Stimulated activated CD8-positive, alpha-beta memory T cell treated with anti-CD3 and anti-CD28 coated beads, Interleukin-7, amount 100 ng/mL, for 1 hour (primary cell): ENCODE measurements at places on chromosomes 12 and 14.

DNA sequence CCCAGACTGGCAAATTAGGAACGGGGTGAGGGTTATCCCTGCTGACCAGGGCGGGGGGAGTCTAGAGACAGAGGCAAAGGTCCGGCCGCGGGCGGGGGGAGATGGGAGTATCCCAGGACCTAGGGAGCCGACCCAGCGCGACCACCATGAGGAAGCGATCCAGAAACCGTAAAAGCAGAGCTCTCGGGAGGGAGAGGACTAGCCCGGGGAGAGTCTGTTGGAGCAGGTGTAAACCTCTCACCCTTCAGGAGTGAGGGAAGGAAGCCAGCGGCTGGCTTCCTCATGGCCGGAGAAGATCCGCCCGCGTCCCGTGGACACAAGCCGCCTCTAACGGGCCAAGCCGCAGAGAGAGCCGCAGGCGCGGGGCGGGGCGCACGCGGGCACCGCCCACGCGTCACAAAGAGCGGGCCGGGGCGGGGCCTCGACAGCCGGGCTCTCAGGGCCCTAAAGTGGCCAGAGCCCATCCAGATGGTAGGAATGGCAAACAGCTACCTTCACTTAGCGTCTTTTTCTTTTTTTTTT is at the start of gene ACRBP:
ACRBP (minus strand) TSS at position 350 of the 522 bp plus-strand sequence; CDS start at position 284, 66 bp downstream.
- DNase-seq, result no peak

GRCh38 chr14:56995010-56995409 is 184.7 kb upstream of the OTX2 start:
- DNase-seq, result no peak

DNA sequence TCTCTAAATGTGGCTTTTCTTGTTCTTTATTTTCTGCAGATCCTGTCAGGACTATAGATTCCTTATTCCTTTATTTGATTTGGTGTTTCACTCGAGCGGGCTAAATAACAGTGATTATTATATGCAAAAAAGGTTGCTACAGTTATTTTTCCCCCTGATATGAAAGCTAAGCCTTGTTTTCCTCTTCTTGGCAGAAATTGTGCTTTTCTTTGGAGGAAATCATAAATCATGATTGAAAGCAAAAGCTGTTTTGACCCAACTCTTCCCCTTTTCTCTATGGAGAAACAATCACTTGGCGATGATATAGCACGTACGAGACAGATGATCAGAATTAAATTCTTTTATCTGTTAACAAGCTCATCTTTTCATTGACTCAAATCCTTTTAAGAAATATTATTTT is 31.4 kb downstream of the PPFIBP1 start:
- no peak for DNase-seq

DNA sequence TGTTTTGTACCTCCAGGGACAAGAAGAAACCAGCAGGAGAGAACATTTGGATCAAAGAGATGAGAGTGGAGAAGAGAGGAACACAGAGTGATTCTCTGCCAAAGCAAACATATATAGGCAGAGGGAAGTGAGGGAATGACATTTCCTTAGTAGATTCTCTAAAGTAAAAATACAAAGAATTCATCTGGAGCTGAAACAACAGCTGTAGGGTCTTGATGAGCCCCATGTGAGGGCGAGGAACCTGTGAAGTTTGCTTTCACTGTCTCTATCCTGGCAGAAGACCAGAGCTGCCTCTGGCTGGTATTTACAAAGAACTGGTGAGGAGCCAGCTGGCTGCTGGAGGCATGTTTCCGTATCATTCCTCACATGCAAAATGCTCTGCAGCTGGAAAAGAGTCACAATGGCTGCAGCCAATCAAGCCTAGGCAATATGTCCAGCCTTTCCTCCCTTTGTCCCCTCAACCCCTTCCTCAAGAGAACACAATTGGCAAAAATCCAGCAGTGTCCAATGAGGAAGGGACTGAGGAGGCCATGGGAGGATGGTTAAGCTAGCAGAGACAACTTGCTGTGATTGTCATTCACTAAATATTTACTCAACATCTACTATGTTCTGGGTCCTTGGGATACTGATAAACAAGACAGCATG is 122.5 kb downstream of the PHLDA1 start:
- no peak for DNase-seq

DNA sequence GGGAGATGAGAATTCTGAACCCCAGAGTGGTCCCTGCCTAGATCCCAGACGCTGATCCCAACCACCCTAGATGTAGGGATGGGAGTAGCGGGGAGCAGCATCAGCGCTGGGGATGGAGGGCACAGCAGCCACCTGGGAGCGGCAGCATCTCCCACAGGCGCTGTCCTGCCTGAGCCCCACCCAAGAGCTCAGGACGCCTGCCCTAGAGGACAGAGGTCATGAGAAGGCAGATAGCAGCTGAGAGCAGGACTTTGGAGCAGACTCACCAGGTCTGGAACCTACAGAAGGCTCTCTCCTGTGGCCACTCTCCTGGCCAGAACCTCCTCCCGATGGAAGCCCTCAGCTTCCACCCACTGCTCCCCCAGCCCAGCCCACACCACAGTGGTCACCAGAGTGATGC is 7.2 kb downstream of the CCDC85C start:
- no peak for DNase-seq

DNA sequence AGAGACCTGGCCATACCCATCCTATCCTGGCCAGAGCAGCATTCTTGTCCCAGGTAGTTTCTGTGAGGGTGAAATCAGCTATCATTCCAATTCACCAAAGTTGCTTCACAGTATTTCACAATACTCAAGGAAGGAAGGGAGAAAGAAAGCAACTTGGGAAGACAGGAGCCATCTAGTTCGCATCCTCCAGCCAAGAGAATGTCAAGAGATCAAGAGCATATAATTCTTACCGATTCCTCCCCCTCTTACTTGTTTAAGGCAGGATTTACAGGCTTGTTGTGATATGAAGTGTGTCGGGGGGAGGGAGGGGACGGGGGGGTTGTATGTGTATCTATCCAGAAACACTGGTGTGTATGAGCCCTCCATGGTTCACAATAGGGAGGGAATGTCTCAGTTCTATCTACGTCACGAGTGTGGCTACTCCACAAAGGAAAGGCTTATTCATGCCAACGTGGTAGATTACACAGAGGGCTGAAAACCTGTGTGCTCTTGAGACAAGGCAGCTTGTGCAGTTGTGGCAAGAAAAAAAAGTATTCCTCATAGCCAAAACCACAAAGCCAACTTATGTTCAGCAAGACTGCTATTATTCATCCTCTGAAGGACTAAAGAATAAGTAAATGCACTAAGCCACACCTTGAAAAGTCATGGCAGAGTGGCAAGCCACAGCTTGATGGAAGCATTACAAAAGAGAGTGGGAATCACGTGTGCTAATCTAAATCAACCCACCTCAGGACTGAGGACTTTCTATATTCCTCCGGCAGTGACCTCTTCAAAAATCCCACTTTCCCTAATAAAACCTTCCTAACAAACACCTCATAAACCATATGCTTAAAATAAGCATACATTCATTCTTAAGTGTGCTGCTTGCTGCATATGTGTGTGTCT is 35.0 kb downstream of the CORO1C start:
- DNase-seq, result no peak

GRCh38 chr12:123388177-123388950 is 4.4 kb downstream of the KMT5A start:
- peak; percentile 50 for DNase-seq

DNA sequence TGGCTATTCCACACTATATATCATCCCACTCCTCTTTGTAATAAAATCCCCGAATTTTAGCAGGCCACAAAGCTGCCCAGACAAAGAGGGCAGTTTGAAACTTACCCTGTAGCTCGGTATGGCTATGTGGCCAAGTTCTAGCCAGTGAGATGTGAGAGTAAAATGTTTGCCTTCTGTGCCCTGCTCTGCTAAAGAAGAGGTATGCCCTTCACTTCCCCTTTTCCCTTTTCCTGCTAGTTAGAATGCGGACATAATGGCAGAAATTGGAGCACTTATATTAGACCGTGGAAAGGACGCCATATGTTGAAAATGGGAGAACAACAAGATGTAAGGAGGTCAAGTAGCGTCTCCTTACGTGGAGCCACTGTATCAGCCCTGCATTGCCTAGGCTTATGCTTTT is 11.5 kb upstream of the CCDC91 start:
- DNase-seq, result no peak
